ENCODE measurements at places on chromosomes 6 and 20. TPM values are rescaled to one million over a fixed set of nuclear protein-coding genes. Genes with fewer than 3 reads are reported as not detected.

GSTA3 gene
- total RNA-seq: not detected

RAET1L gene
- not detected for total RNA-seq

SGK2 gene
- 7.2 TPM for total RNA-seq

ACAT2 gene
- 27.2 TPM for total RNA-seq

DEFB124 gene
- total RNA-seq: not detected

PRND gene
- total RNA-seq: not detected

TFAP2B gene
- total RNA-seq: not detected

ANKRD66 gene
- total RNA-seq: not detected

CCDC170 gene
- 0.11 TPM for total RNA-seq

SLC17A2 gene
- not detected for total RNA-seq

VSX1 gene
- total RNA-seq: 1.0 TPM

FKBP1C gene
- total RNA-seq: 2.2 TPM

Data from A549 treated with ZK216348 at 1 μM for 4 hours (cell line).